Adipocyte (in vitro differentiated cells): ENCODE measurements at places on chromosomes 13 and 19.

DNA sequence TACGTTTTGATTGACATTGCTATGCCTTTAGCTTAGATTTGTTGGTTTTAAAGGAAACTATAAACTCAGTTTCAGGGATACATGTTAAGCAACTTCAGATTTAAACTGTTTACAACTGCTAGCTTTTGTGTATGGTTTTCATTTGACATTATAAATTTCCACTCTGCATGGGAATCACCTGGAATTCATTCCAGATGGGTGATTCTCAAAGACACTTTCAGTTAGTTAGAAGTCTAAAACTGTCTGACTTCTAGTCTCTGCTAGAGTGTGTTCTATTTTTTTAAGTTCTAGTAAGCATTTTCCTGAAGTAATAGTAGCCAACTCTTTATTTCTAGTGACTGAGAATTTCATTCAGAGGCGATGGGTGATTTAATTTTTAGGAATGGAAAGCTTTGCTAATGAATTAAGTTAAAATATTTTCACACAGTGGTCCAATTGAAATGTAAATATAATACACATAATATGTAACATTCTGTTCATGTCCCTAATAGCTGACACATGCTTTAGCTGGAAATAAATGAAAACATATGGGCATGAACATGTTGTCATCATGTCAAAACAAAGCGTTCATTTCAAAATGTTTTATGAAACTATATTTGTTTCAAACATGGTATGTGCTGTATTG lies 58.3 kb upstream of the CSNK1A1L start:
- DNase-seq = peak; percentile 75

DNA sequence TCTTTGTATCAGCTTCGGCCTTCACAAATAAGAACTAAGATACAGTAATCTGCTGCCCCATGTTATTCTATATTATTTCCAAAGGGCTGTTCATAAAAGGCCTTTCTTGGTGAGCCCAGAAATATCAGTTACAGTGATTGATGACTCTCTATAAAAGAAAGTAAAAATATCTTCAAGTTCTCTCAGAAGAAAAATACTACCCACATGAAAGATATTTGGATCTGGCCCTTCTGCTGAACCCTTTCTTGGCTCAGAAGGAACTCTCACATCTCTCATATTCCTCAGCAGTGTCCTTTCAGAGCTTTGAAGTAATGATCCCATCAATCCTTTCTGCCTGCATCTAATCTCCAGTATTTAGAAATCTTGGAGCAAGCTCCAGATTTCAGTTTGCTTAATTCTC lies 76.3 kb upstream of the SLITRK1 start:
- no peak for DNase-seq

GRCh38 chr13:42039457-42039945 lies 8.9 kb upstream of the DGKH start:
- no peak for DNase-seq

DNA sequence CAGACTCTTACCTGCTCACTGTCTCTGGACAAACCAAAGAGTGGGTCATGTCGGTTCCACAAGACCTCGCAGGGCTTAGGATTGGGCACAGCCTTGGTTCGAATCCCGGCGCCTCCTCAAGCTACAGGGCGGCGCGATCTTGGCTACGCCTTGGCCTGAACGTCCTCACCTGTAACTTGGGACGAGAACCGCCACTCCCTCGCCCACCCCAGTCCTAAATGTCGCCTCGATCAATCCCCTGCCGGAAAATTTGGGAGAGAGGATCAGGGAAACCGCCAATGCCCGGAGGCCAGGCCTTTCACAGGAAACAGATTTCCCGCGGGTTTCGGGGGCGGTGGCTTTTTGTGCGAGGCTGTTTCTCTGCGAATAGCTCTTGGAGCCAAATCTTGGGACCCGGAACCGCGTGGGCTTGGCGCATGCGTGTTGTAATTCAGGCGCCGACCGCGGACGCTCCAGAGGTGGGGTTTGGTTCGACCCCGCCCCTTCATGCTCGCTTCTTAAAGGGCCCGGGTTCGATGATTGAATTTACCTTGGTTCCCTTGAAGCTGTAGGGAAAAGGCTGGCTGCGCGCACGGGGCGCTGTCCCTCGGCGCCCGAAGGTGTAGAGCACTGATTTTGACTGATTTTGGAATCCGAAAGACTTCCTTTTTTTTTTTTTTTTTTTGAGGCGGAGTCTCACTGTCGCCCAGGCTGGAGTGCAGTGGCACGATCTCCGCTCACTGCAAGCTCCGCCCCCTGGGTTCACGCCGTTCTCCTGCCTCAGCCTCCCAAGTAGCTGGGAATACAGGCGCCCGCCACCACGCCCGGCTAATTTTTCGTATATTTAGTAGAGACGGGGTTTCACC lies at the start of gene NR2C2AP:
Gene NR2C2AP, minus strand, starts transcription at position 403 of the 845 bp plus-strand sequence. Its CDS starts 354 bp downstream, at position 49.
- DNase-seq = peak; percentile 95

GRCh38 chr19:35710784-35711723 lies 6.7 kb downstream of the ZBTB32 start:
- DNase-seq = no peak
